Amygdala (tissue), 56 donors: ENCODE measurements at places on chromosomes 1 and 21.

DNA sequence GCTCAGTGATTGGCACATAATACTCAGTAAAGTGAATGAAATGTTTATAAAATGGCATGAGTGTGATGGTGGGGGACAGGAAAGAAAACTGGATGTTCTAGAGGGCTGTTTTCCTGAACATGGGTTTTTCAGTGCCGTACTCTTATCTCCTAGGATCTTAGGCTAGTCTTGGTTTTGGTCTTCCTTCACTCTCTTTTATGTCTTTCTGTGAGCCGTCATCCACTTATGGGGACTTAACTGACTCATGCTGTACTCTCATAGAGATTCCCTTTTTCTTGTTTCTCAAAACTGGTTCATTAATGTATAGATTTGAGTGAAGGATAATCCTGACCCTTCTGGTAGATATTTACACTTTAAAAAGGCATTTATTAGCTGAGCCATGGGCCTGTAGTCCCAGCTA, 16.6 kb downstream of the AGO3 start:
- no peak for DNase-seq

GRCh38 chr1:204813522-204813921, 57.1 kb upstream of the NFASC start:
- no peak for DNase-seq

- DNase-seq = no peak
Observed at GRCh38 chr1:154735061-154735803, 127.2 kb upstream of the ADAR start.

- DNase-seq = no peak
Observed at GRCh38 chr1:245957427-245957826, 549.7 kb downstream of the SMYD3 start.

- no peak for DNase-seq
Observed at GRCh38 chr1:183319051-183319450, 99.1 kb downstream of the NMNAT2 start.
